NCI-H1694 (cell line): ENCODE measurements at places on chromosomes 2 and 18.

DNA sequence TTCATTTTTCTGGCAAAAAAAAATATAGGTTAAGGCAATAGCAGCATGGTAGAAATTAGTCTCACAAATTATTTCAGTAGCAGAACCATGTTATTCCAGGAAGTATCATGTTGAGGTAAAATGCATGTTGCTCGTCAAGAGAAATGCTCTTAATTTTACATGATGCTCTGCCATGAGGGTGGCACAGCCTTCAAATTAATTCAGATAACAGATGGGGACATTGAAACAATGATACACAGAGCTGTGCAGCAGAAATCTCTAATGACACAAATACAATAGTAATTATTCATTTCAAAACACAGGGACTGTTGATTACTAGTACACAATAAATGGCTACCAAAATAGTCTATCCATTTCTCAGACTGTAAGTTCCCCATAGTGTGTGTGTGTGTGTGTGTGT, 24.8 kb downstream of the GAREM1 start:
- no peak for DNase-seq

GRCh38 chr18:21272016-21272579, 30.1 kb downstream of the GREB1L start:
- DNase-seq, result no peak

DNA sequence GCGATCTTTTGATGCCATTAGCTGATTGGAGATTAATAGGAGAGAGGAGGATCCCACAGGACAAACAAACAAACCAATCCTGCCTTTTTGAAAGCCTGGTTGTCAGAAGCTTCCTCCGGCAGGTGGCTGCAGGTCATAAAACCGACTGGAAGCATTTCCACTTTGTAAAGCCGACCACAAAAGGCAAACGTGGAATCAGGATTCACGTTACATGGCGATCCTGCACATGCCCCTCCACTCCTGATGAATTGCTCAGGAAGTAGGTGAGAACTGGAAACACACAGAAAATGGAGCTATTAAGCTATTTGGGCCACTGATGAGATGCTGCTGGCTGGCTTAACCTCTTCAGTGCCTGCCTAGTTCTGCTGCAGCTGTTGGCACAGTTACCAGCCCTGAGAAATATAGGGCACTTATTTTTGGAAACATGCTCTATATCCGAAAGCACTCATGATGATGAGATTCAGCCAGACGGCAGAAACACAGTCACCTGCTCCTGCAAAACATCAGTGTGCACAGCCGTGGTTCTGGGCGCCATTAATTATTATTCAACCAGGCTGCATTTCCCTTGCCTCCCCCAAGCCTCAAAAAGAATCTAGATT, 110.3 kb upstream of the ST6GAL2 start:
- peak; percentile 36 for DNase-seq

DNA sequence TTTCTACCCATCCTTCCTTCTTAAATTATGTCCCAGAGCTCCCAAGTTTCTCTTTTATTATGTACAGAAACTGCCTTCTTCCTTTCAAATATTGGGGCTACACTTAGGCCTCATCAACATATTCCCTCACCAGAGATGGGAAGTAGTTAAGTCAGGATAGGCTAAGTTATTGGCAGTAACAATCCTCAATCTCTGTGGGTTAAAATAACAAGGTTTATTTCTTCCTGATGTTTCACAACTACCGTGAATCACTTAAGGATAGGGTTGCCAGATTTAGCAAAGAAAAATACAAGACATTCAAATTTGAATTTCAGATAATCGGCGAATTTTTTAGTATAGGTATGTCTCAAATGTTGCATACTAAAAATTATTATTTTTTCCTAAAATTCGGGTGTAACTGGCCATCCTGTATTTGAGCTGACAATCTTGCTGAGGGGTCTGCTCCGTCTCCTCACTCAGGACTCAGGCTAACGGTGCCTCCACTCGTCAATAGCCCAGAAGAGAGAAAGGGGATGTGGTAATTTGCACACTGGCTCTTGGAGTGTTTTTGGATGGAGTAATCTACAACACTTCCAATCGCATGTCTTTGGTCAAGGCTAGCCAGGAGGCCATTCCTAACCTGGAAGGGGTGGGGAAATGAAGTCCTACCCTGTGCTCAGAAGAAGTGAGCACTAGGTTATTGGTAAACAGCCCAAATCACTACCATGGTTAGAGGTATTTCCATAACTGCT, 91.7 kb downstream of the ACTR3 start:
- DNase-seq, result no peak

GRCh38 chr18:595068-595467, 1.7 kb upstream of the CLUL1 start:
- no peak for DNase-seq

- peak; percentile 17 for DNase-seq
Observed at GRCh38 chr2:189982780-189983394, 79.6 kb downstream of the MSTN start.

GRCh38 chr2:138035608-138036217, 71.4 kb downstream of the HNMT start:
- DNase-seq, result no peak

DNA sequence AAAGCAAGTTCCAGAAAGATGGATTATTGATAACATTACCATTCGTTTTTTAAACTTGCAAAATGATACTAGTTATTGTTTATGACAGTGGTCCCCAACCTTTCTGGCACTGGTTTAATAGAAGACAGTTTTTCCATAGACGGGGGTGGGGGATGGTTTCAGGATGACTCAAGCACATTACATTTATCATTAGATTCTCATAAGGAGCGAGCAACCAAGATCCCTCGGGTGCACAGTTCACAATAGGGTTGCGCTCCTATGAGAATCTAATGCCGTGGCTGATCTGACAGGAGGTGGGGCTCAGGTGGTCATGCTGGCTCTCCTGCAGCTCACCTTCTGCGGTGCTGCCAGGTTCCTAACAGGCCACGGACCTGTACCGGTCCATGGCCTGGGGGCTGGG, 86.2 kb downstream of the BCL2 start:
- DNase-seq, result no peak

DNA sequence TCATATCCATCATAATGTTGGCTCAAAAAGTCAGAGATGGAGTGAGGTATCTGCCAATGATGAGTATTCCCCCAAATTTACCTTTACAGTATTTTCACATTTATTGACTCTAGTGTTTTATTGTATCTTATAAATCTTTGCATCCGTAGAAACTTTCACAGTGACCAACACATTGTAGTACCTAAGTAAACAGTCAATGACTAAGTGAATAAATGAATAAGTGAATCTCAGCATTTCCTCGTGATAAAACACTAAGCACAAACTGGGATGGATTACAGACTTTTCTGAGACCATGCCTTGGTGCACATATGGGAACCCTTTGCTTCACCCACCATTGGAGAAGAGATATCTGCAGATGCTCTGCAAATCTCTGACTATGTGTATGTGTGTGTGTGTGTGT, 429.9 kb downstream of the NR4A2 start:
- DNase-seq, result no peak

- DNase-seq, result no peak
Observed at GRCh38 chr2:217944923-217945322, 57.9 kb downstream of the TNS1 start.

DNA sequence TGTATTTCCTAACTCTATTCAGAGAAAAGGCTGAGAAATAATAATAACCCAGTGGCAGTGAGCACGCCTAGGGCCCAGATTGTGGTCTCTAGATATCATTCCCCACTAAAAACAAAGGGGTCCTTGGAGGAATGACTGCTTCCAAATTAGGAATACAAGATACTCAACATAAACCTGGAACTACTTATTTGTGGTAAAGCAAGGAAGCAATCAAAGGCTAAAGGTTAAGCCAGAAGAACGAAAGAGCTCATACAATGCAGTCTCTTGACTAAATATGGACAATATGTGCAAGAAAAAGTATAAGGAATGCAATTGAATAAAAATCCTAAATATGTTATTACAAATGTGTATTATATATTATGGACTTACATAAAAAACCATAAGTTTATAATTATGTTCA, 253.5 kb upstream of the NRP2 start:
- no peak for DNase-seq

DNA sequence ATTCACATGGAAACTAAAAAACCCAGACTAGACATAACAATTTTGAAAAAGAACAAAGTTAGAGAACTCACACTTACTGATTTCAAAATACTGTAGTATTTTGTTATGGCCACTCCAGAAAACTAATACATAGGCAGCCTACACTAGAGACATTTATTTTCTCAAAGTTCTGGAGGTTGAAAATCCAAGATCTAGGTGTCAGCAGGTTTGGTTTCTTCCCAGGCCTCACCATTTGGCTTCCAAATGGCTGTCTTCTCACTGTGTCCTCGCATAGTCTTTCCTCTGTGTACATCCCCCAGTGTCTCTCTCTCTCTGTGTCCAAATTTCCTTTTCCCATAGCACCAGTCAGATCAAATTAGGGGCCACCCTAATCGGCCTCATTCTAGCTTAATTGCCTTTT, 95.0 kb downstream of the NR4A2 start:
- no peak for DNase-seq

- DNase-seq, result no peak
Observed at GRCh38 chr18:38940863-38941531, 1375.4 kb upstream of the CELF4 start.

- DNase-seq, result no peak
Observed at GRCh38 chr2:215531284-215531683, 95.4 kb upstream of the FN1 start.

GRCh38 chr18:49778826-49779465, 34.4 kb downstream of the ACAA2 start:
- DNase-seq, result no peak

DNA sequence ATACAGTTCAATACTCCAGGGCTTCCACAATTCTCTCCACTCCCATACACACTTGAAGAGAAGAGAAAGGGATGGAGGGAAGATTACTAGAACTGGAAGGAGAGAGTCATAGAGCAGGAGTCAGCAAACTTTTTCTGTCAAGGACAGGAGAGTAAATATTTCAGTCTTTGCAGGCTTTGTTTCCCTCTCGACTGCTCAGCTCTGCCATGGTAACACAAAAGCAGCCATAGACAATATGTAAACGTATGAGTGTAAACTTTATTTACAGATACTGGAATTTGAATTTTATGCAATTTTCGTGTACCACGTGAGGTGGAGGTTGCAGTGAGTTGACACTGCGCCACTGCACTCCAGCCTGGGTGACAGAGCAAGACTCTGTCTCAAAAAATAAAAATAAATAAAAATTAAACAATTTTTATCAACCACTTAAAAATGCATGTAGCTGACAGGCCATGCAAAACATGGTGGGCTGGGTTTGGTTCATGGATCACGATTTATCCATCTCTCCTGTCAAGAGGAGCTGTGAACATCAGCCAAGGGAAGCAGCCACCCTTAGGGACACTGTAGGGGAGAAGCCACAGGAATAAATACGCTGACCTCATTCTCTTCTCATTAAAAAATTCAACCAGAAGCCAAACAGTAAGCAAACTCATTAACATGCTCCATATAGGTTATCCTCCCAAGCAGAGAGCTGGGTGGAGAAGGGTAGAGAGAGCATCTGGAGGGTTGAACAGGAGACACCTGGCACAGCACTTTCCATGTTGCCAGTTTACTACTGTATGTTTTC, 266.4 kb upstream of the FN1 start:
- no peak for DNase-seq

- no peak for DNase-seq
Observed at GRCh38 chr2:128308284-128308731, 10.4 kb downstream of the HS6ST1 start.
